Heart right ventricle (tissue), 16 donors: ENCODE measurements at places on chromosomes 11 and 22. TPM values are rescaled to one million over a fixed set of nuclear protein-coding genes. Genes with fewer than 3 reads are reported as not detected.

DNA sequence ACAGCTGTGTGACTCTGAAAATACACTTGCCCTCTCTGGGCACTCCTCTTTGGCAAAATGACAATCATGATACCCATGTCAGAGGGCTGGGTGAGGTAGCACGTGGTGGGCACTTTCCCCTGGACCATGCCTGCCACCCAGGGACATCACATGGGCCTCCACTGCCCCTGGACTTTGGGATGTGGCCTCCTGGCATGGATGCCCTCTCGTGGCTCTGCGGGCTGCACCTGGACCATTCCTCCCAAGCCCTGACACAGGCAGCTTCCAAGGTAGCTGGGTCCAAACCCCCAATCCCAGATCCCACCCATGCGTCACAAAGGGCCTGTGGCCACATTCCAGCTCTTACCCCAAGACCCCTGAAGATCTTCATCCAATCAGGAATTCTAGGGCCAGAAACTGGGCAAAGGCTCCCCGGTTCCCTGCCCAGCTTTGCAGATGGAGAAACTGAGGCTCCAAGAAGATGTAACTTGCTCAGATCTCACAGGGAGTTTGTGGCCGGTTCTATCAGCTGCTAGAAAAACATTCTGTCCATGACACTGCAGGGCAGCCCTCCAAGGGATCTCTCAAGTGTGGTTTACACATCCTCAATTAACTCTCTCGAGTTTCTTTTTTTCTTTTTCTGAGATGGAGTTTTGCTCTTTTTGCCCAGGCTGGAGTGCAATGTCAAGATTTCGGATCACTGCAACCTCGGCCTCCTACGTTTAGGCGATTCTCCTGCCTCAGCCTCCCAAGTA, 35.4 kb upstream of the CYB5R3 start:
- peaks cover 100% of the 10 kb centered on the region for H3K4me1 ChIP-seq
- DNase-seq, result no peak
- no peaks in the 10 kb centered on the region for H3K27me3 ChIP-seq

DNA sequence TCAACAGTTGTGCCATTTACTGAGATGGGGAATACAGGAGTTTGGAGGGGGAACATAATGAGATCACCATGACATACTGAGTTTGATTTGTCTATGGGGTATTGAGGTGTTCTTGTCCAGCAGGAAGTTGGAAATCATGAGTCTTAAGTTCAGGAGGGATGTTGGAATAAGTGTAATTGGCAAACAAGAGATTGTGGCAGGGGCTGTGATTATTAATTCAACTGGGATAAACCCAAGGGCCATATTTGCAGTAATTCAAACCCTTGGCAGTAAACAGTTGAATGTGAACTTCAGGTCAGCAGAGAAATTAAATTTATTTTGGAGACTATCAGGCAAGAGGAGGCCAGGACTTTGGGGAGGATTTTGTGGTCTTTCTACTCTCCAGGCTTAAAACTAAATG, 33.4 kb downstream of the ADM start:
- DNase-seq, result no peak
- no peak overlapping the region for H3K4me3 ChIP-seq
- H3K27ac ChIP-seq, result no peak overlapping the region
- no peaks in the 10 kb centered on the region for H3K27me3 ChIP-seq

GRCh38 chr11:2750682-2751522, 51.1 kb upstream of the KCNQ1OT1 start:
- H3K36me3 ChIP-seq, result no peaks in the 10 kb centered on the region
- no peak for DNase-seq
- no peak overlapping the region for H3K27ac ChIP-seq
- H3K4me1 ChIP-seq, result no peaks in the 10 kb centered on the region

GRCh38 chr11:11816511-11817314, 25.1 kb upstream of the USP47 start:
- H3K4me1 ChIP-seq, result no peaks in the 10 kb centered on the region
- no peak for DNase-seq
- H3K36me3 ChIP-seq, result no peaks in the 10 kb centered on the region
- H3K27me3 ChIP-seq, result no peaks in the 10 kb centered on the region

GRCh38 chr11:48079596-48079995, 99.2 kb downstream of the PTPRJ start:
- no peak overlapping the region for H3K4me3 ChIP-seq
- H3K36me3 ChIP-seq, result no peaks in the 10 kb centered on the region
- no peaks in the 10 kb centered on the region for H3K27me3 ChIP-seq
- no peak overlapping the region for H3K27ac ChIP-seq

DNA sequence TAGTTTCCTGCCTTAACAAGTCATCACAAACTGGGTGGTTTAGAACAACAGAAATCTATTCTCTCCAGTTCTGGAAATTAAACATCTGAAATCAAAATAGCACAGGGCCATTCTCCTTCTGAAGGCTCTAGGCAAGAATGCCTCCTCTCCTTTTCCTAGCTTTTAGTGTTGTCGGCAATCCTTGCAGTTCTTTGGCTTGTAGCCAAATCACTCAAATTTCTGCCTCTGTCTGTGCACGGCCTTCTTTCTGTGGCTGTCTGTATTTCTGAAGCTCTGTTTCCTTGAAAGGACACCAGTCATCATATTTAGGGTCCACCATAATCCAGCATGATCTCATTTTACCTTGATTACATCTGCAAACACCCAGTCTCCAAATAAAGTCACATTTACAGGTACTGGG, 795.5 kb downstream of the METTL15 start:
- no peaks in the 10 kb centered on the region for H3K27me3 ChIP-seq
- H3K4me3 ChIP-seq, result no peak overlapping the region
- no peaks in the 10 kb centered on the region for H3K4me1 ChIP-seq
- no peaks in the 10 kb centered on the region for H3K36me3 ChIP-seq
- H3K27ac ChIP-seq, result no peak overlapping the region

TRIM49 gene
- not detected for total RNA-seq

NXPE4 gene
- total RNA-seq, result not detected

SAA4 gene
- not detected for total RNA-seq

TYR gene
- not detected for total RNA-seq

P4HA3 gene
- not detected for total RNA-seq
